Effector memory CD4-positive, alpha-beta T cell (primary cell): ENCODE measurements at places on chromosomes 4 and X.

DNA sequence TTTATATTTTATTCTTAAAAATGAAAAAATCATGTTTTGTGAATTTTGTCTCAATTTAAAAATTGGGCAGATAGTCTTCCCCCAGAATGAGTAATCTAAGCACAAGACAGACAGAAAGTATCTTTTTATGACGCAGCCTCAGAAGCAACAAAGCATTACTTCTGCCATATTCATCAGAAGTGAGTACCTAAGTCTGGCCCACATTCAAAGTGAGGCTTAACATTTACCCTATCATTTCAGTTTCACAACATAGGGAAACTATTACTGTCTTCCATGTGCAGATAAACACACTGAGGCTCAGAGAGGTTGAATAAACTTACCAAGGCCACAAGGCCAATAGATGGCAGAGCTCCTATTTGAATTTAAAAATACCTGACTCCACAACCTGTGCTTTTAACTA, 4.4 kb upstream of the PRDX4 start:
- no peak for DNase-seq

GRCh38 chrX:150012647-150013381, 74.5 kb upstream of the EOLA2 start:
- no peak for DNase-seq

GRCh38 chr4:72857216-72857615, 212.3 kb downstream of the COX18 start:
- DNase-seq: no peak

- DNase-seq: no peak
These were observed 18.4 kb upstream of the ARMCX5 start for GRCh38 chrX:102580891-102581290.

DNA sequence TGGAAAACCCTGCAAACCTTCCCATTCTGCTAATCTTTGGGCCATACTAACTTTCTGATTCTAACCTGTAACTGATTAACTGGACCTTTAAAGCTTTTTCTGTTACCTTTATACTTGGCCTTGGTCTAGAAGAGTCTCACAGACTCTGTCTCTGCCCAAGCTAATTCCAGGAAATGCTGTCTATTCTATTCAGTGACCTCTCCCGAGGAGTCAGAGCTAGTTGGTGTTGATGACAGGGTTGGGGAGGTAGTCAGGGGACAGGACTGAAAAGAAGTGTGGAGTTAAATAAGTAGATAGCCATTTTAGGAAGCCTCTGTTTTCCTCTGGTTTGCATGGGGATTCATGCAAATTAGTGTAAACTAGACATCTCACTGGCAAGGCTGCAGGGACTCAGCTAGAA, 429.5 kb downstream of the GRID2 start:
- DNase-seq: no peak

DNA sequence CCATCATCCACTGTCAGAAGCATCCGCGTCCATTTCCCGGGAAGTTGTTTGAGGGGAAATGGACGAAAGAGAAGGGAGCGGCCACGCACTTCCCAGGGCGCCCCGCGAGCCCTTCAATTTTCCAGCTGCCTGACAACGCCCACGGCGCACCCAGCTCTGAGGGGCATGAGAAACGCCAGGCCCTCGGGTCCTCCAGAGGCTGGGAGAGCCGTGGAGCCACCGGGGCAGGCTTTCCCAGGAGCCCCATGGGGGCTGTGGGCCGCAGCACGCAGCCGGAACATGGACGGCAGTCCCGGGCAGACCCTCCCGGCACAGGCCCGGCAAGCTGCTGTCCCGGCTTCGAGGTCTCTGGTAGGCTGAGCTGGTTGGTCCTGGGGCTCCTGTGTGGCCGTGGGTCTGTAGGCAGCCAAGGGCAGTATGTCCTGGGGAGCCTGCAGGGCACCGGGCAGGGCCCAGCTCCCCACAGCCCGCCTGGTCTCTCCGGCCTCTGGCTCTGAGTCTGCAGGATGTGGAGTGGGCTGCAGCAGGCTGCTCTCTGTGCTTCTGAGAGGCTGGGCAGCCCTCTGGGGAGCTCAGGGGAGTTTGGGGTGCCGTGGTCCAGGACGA, 115.2 kb downstream of the FAM53A start:
- no peak for DNase-seq

GRCh38 chr4:87505862-87506261, 23.3 kb downstream of the SPARCL1 start:
- no peak for DNase-seq

DNA sequence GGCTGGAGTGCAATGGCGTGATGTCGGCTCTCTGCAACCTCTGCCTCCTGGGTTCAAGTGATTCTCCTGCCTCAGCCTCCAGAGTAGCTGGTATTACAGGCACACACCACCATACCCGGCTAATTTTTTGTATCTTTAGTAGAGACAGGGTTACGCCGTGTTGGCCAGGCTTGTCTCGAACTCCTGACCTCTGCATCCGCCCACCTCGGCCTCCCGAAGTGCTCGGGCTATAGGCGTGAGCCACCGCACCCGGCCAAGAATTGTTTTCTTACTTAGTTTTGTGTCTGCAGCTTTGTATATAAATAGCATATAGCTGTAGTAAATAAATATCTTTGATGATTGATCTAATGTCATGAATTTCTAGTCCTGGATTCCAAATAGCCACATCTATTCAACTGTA, 81.1 kb downstream of the IL1RAPL1 start:
- no peak for DNase-seq

DNA sequence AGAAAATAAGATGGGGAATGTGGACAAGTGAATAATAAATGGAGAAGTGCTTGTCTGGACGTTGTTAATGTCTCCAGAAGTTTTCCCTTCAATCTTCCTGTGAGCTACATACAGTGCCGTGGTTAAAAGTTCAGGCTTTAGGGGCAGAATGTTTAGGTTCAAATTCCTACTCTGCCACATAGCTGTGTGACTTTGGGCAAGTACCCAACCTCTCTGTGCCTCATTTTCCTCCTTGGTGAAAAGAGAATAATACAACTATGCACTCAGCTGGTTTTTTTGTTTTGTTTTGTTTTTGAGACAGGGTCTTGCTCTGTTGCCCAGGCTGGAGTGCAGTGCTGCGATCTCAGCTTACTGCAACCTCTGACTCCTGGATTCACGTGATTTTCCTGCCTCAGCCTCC, 143.5 kb downstream of the CHIC2 start:
- DNase-seq: no peak

- DNase-seq: no peak
These were observed 17.0 kb downstream of the PDGFC start for GRCh38 chr4:156954587-156954986.
